ENCODE measurements at places on chromosomes 16 and 17.

GRCh38 chr16:72639494-72639893 is 408.4 kb downstream of the ZFHX3 start:
- no peak for DNase-seq

- DNase-seq = no peak
These were observed 29.4 kb downstream of the MNT start for GRCh38 chr17:2371183-2372130.

- DNase-seq = no peak
These were observed 244.4 kb downstream of the HS3ST3B1 start for GRCh38 chr17:14545156-14545906.

DNA sequence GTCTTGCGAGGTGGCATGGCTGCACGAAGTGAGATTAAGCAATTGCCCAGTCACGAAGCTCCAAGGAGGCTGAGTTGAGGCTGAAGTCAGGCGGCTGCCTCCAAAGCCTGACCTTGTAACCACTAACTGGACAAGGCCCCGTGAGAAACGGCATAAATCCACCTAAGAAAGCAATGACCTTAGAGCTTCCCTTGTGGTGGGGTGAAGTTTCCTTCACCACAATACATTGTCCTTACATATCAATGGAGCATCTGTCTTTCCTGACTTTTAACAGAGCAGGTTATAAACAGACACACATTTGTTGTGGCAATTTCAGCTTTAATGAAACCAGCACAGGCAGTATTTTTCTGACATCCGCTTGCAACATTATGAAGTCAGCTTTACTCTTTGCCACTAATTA is 2.5 kb upstream of the MED9 start:
- no peak for DNase-seq

DNA sequence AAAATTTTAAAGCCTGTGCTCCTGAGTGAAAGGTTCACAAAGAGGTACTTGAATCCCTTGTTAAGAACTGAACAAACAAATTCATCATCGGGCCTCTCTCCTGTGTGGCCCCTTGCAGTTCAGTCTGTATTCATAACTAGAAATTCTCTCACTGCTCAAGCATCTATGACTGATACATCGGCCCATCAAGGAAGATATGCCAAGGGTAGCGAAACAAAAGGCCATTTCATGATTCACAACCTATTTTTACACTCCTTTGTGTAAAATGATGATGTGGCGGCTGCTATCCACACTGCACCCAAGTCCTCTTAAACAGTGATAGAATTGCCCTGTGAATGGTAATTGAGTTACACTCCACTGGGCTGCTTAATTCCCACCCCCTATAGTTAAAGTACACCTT is 204.6 kb downstream of the STX8 start:
- DNase-seq = peak; percentile 31

DNA sequence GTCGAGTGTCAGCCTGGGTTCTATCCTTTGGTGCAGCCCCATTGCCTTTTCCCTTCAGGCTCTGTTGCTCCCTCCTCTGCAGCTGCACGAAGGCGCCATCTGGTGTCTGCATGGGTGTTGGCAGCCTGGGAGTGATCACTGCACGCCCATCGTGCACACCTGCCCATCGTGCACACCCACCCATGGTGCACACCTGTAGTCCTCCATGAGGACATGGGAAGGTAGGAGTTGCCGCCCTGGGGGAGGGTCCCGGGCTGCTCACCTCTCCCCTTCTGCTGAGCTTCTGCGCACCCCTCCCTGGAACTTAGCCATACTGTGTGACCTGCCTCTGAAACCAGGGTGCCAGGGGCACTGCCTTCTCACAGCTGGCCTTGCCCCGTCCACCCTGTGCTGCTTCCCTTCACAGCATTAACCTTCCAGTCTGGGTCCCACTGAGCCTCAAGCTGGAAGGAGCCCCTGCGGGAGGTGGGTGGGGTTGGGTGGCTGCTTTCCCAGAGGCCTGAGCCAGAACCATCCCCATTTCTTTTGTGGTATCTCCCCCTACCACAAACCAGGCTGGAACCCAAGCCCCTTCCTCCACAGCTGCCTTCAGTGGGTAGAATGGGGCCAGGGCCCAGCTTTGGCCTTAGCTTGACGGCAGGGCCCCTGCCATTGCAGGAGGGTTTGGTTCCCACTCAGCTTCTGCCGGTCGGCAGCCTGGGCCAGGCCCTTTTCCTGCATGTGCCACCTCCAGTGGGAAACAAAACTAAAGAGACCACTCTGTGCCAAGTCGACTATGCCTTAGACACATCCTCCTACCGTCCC is 2.9 kb downstream of the CTRL start:
- peak; percentile 67 for DNase-seq

GRCh38 chr17:72561680-72562079 is 440.9 kb downstream of the SOX9 start:
- no peak for DNase-seq

GRCh38 chr16:68265078-68265920 is 973 bp downstream of the SLC7A6 start:
- DNase-seq = peak; percentile 39

- DNase-seq = no peak
These were observed 9.7 kb upstream of the ANKS4B start for GRCh38 chr16:21223787-21224186.

DNA sequence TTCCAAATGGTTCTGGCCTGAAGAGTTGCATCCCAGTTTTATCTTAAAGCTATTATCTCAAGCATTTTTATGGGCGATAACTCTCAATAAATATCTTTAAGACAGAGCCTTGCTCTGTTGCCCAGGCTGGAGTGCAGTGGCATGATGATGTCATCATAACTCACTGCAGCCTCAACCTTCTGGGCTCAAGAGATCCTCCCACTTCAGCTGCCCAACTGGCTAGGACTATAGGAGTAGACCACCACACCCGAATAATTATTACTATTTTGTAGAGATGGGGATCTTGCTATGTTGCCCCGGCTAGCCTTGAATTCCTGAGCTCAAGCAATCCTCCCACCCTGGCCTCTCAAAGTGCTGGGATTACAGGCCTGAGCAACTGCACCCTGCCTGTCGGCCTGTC is 26.1 kb upstream of the CYTH1 start:
- DNase-seq = no peak

DNA sequence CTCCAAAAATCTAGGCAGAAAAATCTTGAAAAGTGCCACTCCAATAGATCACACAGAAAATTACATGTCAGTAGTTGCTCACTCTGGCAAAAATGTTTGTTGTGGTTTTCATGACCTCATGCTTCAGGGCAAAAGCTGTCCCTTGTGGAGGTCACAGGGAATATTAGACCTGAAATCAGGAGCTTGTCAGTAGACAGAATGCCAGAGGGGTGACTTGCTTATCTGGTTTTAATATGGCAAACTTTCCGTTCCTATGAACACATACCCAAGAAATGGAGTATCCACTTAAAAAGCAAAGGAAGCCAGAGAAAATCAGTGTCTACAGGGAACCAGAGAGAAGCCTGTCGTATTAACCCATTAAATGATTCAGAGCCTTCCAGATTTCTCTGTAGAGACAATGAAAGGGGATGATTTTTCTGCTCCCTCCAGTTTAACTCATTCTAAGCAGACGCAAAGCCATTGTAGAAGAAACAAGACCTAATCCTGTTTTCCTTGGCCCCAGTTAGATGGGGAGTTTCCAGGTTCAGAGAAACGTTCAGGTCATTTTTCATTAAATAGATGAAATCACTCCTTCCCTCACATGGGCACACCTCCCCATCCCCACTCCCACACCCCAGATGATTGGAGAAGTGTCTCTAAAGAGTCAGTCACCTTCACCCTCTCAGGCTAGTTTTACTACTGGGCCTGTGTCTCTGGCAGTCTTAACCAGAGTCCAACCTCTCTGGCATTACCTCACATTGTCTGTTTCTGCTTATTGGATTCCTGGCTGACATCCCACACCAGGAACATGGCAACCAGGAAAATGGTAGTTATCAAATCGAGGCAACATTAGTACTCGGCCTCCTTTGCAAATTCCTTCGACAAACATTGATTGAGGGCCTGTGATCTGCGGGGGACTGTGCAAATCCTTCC is 6.0 kb downstream of the SOX9 start:
- peak; percentile 25 for DNase-seq

- DNase-seq = no peak
These were observed 17.7 kb downstream of the CDIP1 start for GRCh38 chr16:4520913-4521312.

DNA sequence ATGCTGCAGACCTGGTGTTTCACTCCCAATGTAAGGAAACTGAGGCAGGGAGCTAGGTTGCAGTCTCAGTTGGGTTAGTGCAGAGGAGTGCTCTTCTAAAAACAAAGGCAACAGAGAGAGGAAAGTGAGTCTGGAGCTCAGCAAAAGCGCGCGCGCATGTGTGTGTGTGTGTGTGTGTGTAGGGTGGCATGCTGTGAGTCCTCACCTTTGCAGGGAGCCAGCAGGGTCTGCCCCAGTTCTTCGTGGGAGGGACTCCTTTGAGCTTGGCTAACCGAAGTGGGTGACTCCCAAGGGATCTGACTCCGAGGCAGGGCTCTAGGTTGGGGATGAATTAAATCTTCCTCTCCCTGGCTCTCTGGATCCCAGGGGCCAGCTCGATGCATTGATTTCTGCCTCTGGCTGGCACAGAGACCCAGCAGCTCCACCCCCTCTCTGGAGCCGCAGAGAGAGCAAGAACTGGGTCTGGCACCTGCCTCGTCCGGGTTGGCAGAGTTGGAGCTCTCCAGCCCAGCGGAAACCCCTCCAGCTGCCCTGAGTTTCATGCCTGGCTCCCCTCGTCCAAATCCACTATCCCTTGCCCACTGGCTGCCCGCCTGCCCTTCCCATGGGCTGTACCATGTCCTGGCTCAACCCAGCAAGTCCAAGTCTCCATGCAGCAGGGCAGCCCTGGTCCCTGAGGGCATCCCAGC is 1.3 kb upstream of the BTBD17 start:
- no peak for DNase-seq

GRCh38 chr17:8729421-8729820 is 15.2 kb downstream of the CCDC42 start:
- no peak for DNase-seq

GRCh38 chr16:15952265-15952711 is 2.9 kb downstream of the ABCC1 start:
- DNase-seq = peak; percentile 52

GRCh38 chr17:68777243-68777855 is 176.2 kb upstream of the FAM20A start:
- DNase-seq = peak; percentile 75

DNA sequence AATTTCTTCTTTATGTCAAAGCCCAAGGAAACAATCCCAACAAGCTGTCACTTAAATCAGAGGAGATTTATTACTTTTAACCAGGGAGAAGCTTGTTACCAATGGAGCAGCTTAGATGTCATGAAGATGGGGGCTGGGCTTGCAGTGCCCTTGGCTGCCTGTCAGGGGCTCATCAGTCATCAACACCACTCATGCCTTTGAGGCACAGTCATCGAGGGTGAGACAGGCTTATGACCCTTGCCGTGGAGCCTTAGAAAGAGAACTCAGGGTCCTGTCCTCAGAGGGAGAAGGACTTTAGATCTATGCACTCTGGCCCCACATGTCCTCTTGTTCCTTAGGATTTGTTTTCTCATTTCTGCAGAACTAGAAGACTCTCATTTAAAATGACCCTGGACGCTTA is 318.3 kb downstream of the CBLN1 start:
- DNase-seq = no peak

DNA sequence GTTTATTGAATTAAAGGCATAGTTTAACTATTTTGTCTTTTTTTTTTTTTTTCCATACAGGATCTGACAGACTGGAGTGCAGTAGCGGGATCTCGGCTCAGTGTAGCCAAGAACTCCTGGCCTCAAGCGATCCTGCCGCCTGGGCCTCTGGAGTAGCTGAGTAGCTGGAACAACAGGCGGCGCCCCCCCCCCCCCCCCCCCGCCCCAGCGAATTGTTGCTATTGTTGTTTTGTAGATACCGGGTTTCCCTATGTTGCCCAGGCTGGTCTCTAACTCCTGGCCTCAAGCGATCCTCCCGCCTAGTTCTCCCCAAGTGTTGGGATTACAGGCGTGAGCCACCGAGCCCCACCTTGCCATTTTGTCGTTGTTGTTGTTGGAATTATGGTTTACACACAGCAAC is 1.3 kb upstream of the CENPV start:
- DNase-seq = no peak

DNA sequence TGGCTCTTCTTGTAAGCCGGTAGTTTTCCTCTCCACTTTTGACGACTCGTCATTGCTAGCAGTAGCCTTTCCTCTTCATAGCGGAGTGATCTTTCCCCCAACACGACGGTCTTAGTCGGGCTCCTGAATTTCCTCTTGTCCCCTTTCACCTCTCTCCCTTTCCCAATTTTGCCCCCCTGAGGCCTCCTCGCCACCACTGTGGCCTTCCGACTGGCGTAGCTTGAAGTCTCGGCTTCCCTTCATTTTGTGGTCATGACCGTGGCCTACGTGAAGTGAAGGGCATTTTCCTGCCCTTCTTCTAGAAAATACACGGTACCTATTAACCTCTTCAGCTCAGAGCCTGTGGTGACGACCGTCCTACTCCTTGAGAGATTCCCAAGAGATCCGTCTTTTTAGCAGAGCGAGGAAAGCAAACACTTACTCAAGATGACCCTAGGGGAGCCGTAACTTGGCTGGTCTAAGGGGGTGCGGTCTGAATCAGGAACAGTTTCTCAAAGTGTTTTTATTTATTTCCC is 787 bp downstream of the PRKAR1A start:
- no peak for DNase-seq

GRCh38 chr16:89155184-89155679 is 16.3 kb upstream of the CDH15 start:
- peak; percentile 74 for DNase-seq

DNA sequence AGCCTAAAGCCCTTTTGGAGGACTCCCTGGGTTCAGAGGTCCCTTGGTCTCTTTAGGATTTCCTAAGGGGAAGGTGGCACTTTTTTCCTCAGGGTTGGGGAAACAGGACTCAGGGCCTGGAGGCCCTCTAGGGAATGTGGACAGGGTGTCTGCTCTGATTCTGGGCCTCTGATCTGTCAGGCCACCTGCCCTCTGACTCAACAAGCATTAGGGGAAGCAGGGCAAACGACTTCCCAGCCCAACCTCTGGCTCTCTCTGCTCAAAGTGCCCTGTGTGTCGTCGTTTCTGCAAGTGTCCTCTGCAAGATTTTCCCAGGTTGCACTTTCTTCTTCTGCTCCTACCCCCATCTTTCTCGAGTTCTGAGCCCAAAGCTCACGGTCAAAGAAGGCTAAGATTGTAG is 6.6 kb upstream of the IGFBP4 start:
- DNase-seq = no peak

DNA sequence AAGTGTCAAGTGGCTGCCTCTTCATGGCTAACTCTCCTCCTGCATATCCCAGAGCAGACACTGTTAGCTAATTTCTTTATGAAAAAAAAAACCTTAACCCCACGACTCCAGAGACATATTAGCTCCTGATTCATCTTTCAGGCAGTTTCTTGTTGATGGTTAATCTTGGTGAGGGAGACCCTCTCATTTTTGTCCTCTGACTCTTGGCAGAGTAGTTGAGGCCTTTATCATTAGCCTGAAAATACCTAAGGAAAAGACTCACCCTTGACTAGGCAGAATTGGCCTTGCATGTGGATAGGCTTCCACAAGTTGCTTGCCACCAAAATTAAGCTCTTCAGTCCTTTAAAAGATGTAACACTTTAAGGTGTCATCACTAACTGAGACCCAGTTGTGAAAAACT is 4.0 kb downstream of the CRYBA1 start:
- DNase-seq = no peak

Measured in heart right ventricle (tissue), 16 donors.